NCI-H1436 treated with DMSO at 0.1 percent for 48 hours (cell line): ENCODE measurements at places on chromosomes 6 and 20.

GRCh38 chr20:9574181-9574580, 59.8 kb downstream of the LAMP5 start:
- DNase-seq, result no peak

DNA sequence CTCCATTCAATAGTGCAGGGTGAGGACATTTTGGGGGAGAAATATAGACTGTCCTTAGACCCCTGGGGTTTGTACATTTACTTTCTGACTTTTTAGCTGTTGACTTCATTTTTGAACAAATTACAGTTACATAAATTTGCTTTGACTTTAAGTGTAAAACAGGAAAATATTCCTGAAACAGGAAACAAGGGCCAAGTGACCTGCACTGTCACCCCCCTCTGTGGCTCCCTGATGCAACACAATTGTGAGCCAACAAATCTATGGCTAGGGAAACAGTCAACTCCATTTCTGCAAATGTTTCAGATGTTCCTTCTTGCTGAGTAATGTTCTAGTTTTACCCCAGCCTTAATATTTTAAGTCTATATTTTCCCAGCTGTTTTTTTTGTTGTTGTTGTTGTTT, 39.8 kb downstream of the HLA-A start:
- no peak for DNase-seq

DNA sequence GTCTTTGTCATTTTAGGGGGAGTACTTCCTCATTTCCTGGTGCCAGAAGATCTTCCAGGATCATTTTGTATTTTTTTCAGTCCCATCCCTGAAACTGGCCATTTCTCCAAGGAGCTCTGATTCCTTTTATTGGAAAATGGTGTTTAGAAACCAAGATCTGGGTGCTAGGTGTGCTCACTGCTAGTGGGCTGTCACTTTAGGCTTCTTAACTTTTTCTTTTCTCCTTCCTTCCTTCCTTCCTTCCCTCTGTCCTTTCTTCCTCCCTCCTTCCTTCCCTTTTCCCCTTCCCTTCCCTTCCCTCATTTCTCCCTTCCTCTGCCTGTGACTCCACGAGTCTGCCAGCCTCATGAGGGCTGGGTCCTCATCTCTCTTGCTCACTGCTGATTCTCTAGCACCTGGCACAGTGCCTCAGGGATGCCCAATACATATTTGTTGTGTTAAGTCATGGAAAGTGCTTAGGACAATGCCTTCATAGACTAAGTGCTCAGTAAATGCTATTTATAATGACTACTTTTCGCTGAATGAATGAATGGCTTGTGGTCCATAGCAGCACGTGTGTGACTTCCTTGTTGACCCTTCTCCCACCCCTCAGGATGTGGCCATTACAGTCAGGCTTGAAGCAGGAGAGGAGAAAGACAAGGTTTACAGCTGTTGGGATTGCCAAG, 36.9 kb downstream of the APCDD1L start:
- DNase-seq, result no peak

GRCh38 chr6:150915880-150916265, 50.4 kb downstream of the MTHFD1L start:
- no peak for DNase-seq

GRCh38 chr6:163347021-163347446, 67.5 kb upstream of the QKI start:
- no peak for DNase-seq

- no peak for DNase-seq
These were observed 420 bp upstream of the BTN2A1 start for GRCh38 chr6:26457264-26457805.

DNA sequence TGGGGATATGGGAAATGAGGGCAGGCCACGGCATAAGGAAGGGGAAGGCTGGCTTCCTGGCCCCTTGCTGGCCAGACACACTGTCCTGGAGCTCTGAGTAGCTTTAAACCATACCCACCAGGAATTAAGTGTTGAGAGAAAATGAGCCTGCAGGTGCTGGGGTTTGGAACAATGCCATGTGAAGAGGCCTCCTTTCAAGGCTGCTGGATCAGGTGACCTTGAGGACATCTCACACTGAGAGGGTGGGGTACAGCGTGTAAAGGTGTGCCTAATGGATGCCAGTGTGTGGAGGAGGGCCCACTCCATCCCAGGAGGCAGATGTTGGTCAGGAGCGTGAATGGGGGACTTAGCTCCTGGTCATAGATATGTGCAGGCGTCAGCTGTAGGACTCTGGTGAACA, 74.8 kb upstream of the MLN start:
- DNase-seq, result peak; percentile 53

GRCh38 chr6:70527071-70527737, 39.5 kb upstream of the SDHAF4 start:
- DNase-seq, result no peak

DNA sequence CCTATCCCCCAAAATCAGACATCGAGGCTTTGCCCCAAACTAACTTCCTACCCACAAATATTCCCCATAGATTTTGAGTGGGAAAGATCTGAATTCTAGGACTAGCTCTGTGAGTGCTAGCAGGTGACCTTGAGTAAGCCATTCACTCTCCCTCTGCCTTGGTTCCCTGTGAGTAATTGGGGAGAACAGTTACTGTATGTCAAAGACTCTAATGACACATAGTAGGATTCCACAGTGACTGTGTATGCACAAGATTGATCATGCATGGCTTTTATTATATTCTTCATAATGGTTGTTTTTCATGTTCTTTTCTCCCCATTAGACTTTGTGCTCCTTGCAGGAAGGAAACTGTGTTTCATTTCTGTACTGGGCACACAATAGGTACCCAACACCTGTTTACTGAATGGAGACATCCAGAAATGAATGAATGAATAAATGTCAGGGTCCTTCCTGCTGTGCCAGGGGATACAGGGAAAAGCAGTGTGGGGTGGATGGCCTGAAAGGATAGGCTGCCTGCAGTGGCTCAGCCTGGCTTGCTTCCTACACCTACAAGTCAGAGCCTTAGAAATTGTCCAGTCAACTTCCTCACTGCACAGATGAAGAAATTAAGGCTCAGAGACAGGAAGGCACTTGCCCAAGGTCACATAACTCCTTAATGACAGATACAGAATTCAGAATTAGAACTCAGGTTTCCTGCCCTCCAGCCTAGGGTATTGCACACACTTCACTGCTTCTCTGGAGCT, 901 bp upstream of the TMEM151B start:
- no peak for DNase-seq

DNA sequence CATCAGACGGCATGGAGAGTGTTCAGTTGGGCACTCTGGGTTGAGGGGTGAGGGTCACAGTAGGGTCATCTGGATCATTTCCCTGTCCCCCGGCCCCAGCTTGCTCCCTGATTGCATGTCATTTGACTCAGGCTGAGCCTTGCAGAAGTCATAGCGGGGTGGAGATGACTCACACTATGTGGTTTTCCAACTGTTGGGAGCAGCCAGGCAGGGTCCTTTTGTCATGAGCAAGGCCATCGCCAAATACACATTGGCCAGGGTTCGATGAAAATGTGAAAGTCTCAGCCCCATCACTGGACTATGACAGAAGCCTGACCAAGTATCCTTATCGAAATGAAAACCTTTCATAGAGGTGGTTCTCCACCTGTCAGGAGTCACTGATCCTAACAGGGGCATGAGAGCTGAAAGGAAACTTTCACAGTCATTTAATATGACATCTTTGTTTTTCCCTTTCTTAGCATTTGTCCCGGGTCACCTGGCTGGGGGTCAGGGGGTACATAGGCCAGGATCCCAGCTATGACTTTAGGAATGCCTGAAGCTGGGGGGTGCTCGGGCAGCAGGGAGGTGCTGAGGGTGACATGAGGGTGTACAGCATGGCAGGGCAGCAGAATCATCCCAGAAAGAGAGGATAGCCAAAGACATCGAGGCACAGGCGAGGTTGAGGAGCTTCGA, 70.2 kb upstream of the CD93 start:
- no peak for DNase-seq

DNA sequence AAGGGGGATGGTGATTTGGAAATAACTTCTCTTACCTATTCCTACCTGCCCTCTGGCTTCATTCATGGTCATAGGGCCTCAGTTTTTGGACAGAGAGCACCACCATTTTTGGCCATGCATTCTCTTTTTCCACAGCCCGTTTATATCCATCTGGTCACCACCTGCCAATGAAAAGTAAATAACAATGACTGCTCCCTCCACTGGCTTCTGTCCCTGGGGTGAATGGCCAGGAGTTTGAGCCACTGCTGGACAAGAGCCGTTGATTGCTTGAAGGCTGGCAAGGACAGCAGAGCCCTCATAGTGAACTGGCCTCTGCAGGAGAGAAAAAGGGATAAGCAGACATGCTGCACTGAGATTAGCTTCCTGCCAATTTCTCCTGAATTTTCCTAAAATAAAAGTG, 261.8 kb downstream of the ADGB start:
- no peak for DNase-seq

GRCh38 chr20:2656471-2657117, 4.2 kb downstream of the NOP56 start:
- DNase-seq, result no peak

- DNase-seq, result no peak
These were observed 271.3 kb downstream of the KHDC1L start for GRCh38 chr6:72953971-72954381.

DNA sequence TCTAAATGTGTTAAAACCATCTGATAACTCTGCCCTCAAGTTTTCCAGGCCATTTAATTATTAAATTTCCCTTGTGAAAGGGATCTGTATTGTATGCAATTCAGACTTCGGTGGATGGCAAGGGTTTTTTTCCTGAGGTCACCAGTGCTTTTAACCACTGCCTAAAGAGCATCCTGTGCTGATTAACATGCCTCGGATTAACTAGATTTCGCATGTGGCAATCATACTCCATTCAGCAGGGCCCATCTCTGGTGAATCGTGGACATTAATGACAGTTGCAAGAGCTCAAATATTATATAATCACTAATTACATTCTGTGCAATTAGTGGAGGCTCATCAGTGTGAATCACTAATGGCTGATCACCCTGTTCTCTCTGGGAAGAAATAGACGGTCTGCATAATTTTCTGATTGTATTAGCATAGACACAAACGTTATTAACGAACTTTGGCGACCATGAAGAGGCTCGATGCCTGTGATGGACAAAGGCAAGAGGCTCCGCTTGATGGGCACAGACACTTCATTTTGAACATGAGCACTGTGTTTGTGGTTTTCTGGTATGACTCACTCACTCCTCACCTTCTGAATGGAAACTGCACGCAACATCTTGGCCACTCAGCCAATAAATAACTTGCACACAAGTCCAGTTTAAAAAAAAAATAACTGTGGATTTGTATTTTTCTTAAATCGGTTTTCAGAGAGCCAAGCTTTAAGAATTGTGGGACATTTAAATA, 31.4 kb downstream of the LINC00237 start:
- no peak for DNase-seq

- no peak for DNase-seq
These were observed 84.2 kb downstream of the PREP start for GRCh38 chr6:105318660-105319059.

GRCh38 chr6:97133067-97133466, 149.9 kb downstream of the MMS22L start:
- DNase-seq, result no peak

GRCh38 chr20:2576317-2576727, 39.9 kb downstream of the TMC2 start:
- DNase-seq, result no peak

- no peak for DNase-seq
These were observed 1.8 kb upstream of the PHACTR2 start for GRCh38 chr6:143675946-143676345.

DNA sequence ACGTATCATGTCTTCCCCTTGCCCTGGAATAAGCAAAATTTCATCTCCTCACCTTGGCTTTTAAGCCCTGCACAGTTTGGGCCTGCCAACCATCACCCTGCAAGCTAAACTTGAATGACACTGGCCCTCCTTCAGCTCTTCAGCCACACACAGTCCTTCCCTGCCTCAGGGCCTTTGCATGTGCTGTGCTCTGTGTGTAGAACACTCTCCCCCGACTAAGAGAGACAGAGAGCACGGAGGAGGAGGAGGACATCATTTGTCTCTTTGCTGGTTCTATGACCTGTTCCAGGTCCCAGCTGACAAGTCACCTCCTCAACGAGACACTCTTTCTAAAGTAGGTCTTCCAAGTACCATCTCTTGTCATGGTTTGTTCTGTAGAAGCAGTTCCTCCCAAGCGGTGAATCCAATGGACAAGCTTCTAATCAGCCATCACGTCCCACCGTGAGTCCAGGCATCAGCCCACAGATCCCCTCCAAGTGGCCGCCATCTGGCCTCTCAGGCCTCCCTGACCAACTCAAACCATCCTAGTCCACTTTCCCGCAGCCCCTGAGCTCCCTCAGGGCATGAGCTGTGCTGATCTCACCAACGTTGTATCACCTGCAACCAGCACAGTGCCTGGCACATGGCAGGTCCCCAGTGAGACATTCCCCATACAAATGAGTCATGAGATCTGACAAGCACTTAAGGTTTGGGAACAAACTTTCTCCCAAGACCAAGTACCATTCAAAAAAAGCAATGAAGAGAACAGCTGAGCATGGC, 30.5 kb downstream of the NFATC2 start:
- no peak for DNase-seq

DNA sequence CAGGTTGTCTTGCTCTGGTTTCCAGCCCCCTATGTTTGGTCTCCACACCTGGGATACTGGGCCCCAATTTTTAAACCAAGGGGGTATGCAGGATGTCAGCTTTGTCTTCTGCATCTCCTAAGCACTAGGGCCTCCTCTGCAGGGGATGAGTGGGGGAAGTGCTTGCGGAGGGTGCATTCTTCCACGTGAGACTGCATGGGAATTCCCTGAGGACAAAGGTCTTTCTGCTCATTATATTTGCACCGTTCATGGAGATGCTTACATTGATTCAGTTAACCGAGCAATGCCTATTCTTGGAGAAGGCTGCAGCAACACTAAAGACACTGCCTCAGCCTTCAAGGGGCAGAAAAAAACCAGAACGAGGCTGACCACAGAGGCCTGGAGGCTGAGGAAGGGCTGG, 45.4 kb downstream of the RAB44 start:
- no peak for DNase-seq

DNA sequence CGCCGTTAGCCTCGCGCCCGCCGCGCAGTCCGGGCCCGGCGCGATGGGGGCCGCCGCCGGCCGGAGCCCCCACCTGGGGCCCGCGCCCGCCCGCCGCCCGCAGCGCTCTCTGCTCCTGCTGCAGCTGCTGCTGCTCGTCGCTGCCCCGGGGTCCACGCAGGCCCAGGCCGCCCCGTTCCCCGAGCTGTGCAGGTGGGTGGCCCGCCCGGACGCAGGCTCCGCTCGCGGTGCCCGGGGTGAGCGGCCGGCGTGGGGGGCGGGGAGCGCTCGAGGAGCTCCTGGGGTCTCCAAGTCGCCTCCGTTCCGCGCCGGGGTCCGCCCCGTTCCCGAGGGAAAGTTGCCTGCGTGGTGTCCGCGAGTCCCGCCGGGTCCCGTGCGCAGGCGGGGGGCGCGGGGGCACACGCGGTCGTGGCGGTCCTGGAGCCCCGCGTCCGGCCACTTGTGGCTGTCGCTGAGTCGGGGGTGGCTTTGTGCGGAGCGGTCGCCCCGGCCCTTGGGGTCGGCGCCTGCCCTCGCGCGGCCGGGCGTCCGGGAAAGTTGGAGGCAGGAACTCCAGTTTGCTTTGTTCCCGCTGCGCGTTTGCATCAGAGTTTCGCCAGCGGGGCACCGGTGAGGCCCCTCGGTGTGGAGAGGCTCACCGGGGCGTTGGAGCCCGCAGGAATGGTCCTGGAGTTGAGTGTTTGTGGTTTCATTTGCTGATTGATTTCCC, 476 bp downstream of the IGF2R start:
- no peak for DNase-seq

DNA sequence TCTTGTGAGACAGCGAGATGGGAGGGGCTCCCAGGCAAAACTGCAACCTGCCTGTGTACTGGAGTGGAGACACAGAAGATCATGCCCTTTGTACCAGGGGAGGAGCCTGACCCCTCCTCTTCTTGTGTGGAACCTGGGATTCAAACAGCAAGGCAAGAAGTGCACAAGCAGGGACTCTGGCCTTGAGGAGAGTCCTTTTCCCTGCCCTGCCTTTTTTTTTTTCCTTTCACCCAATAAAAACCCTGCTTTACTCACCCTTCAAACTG, 251.8 kb upstream of the OPRM1 start:
- DNase-seq, result no peak
